ENCODE measurements at places on chromosomes 4 and X.

DNA sequence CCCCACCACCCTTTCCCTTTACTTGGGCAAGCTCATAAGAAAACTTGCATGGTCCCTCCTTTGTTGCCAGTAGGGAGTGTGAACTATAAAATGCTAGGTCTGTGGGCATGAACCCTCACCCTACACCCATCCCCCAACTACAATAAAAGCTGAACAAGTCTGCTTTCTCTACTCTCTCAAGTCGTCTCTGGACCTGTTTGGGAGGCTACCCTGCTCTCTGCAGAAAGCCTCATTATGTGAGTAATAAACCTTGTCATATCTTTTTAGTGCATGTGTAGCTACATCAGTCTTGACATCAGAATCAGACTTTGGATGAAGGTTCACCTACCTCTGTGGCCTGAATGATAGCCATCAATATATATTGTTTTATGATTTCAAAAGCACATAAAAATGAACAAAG lies 155.4 kb upstream of the FAM241A start:
- DNase-seq = no peak

DNA sequence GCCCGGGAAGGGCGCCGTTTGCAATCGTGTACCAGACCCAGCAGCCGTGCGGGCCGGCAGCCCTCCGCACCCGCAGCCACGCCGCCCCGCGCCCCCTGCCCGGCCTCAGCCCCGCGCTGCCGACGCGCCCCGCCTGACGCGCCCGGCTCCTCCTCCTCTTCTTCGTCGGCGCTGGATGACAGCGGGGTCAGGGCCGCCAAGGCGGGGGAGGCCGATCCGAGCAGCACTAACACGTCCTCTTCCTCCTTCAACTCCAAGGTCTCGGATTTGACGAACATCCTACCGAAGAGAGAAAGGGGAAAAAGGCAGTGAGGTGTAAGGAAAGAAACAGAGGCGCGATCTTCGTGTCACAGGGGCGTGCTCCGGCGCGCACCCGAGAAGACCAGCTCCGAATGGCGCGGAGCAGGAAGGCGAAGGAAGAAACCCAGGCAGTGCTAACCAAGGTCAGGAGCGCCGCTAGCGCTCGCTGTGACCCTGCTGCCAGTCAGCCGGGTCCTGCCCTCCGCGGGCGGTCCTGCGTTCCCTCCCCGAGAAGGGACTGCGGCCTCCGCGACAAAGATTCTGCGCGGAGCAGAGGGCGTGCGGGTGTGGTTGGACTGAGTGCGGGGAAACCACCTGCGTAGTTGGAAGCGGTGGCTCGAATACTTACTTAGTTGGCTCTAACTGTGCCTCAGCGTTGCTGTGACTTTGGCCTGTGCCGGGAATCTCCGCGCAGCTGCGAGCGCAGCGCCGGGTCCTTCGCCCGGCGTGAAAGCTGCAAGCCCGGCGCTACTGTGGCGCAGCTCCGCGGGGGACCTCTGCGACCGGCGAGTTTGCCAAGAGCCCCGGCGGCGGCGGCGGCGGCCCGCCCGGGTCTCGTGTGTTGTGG lies 548 bp downstream of the NEUROG2 start:
- DNase-seq = peak; percentile 1

- DNase-seq = no peak
Observed at GRCh38 chr4:24913119-24913485, 260 bp upstream of the CCDC149 start.

- DNase-seq = no peak
Observed at GRCh38 chr4:133270021-133270570, 121.0 kb downstream of the PCDH10 start.

DNA sequence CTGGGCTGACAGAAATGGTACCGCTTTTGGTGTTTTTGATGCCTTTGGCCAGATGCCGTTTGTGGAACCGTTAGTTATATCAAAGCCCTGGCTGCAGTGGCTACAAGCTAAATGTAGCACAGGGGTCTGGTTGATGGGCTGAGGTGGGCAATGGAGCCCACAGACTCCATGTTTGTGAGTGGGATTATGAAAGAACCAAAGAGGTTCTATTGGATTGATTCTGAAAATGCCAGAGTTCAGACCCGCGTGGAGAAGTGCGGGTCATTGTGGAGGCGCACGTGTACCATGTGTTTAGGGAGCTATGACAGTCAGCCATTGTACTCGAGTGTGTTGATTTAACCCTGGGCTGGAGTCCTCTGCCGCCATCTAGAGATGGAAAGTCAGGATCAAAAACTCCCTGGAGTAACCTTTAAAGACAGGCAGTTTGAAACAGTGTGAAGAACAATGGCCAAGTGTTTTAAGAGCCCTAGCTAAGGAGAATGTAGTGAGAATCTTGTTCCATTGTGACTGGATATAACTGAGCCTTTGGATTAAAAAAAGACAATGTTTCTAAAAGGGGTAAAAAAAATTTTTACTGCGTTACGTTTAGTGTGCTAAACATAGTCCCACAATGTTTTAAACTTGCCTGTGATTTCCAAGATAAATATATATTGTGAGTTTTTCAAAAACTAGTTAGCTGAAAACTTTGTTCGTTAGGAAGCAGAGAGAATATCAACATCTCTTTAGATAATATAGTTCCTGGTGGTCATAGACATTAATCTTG lies 12.7 kb downstream of the ART3 start:
- no peak for DNase-seq

DNA sequence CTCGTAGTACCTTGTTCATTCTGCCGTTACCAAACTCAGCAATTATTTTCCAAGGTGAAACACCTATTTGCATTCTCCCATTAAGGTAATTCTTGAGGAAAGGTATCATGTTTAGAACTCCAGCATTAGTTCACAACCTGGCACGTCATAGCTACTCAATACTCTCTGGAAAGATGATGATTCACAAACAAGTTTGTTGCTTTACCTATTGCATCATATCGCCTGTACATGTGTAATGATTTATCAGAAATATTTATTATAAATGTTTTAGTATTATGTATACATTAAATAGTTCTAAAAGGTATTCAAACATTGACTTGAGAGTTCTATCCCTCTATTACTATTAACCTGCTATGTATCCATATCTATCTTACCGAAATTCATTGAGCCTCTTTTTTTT lies 658.3 kb upstream of the PITX2 start:
- no peak for DNase-seq

DNA sequence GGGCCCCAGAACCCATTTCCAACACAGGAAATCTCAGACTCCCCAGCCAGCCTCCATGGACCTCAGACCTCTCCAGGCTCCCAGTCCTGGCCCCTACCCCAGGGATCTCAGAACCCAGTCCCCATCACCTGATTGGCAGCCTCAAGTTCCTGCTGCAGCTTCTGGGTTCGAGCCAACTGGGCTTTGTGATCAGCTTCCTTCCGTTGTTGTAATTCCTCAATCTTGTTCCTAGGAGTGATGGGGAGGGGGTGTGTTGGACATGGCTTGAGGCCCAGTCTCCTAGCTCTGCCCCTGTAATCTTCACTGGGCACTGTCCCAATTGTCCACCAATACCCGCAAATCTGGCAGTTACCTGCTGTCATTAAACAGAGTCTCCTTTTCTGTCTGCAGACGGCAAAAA lies 12.6 kb downstream of the GRIPAP1 start:
- DNase-seq = no peak

- no peak for DNase-seq
Observed at GRCh38 chr4:84878546-84878945, 87.9 kb downstream of the WDFY3 start.
